ENCODE measurements at places on chromosomes 1 and 21.

DNA sequence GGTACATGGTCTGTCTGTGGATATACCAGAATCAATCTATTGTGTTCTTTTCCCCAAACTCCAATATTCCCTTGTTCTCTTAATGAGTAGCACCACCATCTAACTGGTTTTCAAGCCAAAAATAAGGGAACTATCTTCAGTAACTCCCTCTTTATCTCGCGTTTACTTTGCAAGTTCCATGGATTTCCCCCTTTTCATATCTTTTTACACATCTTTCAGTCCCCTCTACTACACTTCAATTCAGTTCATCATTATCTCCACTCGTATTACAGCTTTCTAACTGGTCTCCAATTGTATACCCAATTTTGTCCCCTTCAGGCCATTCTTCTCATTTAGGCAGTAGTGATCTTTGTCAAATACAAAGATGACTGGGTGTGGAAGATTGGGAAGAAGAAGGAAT is 4.1 kb upstream of the TMCO1 start:
- no peak for DNase-seq

DNA sequence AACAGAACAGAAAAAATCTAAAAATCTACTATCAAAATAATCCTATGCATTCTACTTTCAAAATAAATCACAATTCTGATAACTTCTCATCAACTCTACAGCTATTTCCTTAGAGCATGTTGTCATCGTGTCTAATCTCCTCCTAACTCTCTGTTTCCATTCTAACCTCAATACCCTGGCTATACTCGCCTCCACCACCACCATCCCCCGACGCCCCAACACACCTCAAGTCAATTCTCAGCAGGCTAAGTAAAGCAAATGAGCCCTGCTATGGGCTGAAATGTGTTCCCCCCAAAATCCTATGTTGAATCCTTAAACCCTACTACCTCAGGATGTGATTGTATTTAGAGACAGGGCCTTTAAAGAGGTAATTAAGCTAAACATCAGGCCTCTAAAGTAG is 34.6 kb downstream of the NRDC start:
- no peak for DNase-seq

DNA sequence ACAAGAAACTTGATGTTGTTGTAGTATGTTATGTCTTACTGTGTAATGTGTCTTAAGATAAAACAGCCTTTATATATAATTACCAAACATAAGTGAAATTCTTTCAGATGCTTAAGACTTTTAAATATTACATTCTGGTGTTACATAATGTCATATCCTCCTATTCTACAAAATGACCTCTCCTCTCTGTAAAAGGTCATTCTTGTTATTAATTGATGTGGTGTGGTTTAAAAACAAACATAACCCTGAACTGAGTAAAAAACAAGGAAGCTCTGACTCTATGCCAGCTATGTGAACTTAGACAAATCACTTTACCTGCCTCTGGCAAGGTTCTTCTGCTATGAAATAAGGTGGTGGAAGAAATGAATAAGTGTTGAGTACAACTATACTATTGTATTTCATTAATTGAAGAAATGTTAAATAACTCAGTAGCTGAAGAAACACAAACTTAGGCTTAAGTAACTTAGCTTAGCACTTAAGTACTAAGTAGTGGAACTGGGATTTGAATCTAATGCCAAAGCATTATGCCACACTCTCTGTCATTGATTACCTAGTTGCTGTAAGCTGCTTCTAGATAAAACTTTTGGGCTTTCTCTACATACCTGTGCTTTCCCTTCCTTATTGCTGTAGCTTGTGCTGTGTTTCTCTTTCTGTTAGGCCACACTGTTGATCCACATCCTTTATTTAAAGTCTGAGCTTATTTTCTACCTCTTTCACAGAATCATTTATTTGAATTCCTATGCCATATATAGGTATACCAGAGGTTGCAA is 859 bp upstream of the ANGPTL1 start:
- no peak for DNase-seq

GRCh38 chr21:35316933-35317332 is 267.8 kb upstream of the RUNX1 start:
- no peak for DNase-seq

DNA sequence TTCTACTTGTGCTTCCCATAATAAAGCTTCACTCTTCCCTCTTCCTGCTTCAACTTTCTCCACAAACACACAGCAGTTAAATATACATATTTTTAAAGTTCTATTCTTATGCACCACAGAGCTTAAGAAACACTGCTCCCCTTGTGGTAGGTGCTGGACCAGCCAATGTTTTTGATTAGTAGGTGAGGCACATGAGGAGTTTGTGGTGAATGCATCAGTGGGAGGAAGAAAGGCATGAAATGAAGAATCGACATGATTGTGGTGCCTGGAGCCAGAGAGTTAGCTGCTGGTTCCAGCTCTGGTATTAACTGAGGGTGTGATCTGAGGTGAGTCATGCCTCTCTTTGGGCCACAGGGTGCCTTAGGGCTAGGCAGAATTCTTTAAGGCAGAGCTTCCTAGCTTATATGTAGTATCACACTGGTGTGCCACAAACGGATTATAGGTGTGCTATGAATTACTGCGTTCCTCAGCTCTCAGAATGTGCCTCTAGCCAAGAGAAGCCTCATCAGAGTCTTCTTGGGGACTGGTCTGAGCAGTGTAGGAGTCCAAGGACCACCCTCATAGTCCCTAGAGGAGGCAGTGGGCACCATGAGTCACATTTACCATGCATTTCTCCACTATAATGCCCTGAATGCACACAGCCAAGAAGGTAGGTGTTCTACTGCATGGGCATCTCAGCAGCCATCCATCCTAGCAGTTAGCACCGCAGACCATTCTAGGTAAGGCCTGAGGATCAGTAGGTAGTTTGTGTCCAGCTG is 97.4 kb upstream of the SGIP1 start:
- DNase-seq, result no peak

Data from NCI-H2029 (cell line).